ENCODE measurements at places on chromosomes 4 and X.

DNA sequence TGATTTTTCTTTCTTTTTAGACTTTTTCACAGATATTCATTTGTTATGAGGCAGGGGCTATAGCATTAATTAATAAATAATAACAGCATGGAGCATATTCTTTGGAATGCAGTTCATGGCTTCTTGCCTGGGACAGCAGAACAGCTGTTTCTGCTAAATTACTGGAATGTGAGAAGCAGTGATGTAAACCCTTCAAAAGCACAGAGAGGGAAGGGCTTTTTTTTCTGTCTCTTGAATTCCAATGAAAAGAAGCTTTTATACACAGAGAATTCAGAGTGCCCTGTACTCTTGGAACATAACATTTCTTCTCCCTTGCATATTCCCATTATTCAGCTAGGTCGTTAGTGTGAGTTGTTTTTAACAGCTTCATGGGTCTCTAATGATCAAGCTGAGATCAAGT is 28.5 kb upstream of the ANK2 start:
- no peak for DNase-seq

DNA sequence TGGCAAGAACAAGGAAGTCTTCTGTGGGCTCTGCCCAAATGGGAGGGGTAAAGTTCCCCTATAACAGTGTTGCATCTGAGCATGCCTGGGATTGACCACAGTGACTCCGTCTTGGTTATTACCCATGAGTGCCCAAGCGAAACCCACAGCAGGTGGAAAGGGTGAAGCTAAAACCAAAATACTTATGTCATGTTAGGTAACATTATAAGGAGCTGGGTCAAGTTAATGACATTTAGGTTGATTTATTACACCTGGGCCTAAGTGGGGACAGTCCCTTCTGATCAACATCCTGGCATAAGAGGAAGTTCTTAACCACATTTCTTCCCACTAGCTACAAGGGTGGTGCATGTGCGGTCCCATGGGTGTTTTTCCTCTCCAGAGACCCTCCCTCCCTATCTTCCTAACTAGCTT is 1.3 kb upstream of the ZNF732 start:
- no peak for DNase-seq

- DNase-seq = no peak
Measured at GRCh38 chr4:92969650-92970379, 666.0 kb downstream of the GRID2 start.

- DNase-seq = no peak
Measured at GRCh38 chr4:110034026-110034393, 121.3 kb downstream of the EGF start.

DNA sequence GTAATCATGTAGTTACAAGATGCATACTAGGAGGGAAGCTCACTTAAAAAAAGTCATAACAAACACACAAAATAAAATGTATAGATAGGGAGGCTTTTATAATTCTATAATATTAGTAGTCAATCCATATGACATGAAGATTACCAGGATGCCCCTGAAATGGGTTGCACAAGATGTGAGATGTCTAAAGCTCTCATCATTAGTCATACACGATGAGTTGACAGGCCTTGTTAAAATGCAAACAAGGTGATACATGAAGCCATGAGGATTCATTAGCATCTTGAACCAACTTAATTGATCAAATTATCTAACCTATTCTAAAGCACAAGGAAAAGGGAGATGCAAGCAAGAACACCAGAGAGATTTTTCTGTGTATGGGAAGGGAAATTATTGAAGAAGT is 470.2 kb downstream of the IQCM start:
- DNase-seq = no peak

DNA sequence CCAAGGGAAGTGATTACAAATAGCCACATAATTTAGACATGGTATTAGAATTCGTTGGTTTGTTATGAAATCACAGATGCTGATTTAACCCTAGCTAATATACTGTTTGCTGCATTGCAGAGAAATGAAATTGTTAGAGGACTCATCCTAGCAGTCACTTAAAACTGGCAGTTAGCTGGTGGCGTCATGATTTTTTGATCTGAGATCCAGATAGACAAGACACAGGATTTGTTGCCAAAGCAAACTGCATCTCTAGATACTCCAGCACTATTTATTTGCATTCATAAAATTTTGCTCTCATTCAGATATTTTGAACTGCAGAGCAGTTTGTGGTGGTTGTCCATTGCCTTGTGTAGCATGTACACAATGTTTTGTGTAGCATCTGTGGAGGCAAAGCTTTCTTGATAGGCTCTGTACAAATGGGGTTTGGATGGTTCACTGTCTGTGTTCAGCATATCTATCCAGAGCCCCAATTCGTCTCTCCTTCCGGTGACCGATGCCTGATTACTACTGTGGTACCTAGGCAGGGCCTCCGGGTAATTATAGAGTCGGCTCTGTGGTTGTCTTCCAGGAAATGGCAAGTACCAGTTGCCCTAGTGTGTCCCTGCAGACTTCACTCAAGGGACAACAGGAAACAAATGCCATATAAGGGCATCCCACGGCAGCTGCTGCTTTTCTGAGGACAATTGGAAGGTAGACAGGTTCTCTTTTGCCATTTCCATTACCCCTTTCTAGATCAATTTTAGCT is 30.1 kb upstream of the SPARCL1 start:
- no peak for DNase-seq

DNA sequence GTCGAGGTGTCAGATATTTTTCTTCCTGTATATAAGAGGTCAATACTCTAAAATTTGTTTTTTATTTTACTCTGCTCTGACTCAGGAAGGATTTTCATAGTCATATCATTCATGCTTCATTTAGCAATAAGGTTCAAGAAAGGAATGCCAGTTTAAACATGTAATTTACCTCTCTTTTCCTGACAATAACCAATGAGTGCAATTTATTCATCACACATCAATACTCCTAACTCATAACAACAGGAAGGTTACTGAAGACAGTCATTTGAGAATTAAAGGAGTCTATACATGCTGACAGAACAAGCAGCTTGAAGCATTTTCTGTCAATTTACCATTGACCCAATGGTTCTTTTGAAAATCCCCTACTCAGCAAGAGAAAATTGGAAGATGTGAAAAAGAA is 190.3 kb upstream of the RPS6KA3 start:
- DNase-seq = no peak

GRCh38 chr4:127995776-127996175 is 30.6 kb downstream of the ABHD18 start:
- DNase-seq = no peak

DNA sequence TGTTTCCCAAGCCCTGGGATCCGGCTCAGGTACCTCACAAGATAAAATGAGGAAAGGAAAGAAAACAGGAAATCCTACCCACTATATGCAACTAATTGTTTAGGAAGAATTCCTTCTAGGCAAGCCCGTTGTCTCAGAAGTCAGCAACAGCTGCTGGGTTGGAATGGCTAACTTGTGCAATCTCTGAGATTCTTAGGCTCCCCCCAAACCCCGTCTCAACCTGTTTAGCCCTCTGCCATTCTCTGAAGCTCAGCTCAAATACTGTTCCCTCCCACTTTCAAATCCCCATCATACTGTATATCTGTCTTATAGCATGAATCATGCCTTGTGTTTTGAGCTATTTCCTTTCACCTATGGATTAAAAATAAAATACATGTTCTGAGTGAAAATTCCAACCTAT is 28.9 kb downstream of the STARD8 start:
- DNase-seq = no peak

DNA sequence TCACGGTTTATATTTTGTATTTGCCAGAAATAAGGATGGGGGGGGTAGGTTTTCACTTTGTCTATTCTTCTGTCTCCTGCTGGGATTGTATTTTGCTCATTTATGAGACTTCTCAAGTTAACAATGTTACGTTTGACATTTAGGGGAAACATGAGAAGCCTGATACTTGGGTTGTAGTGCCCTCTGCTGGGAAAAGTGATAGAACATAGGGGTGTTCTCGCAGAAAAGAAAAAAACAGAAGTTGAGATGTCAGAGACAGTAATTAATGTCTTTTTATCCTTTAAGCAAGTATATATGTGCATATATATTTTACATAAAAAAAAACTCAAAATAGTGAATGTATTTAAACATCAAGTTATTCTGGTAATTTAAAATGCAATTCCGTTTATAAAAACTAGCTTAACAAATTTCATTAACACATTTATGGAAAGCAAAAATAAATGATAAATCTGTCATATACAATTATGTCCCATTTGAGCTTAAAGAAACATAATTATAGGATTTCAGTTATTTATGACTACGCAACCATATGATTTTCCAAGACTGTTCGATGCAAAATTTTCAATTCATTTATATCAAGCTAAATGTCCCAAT is 46.0 kb upstream of the TMPRSS11F start:
- DNase-seq = no peak

DNA sequence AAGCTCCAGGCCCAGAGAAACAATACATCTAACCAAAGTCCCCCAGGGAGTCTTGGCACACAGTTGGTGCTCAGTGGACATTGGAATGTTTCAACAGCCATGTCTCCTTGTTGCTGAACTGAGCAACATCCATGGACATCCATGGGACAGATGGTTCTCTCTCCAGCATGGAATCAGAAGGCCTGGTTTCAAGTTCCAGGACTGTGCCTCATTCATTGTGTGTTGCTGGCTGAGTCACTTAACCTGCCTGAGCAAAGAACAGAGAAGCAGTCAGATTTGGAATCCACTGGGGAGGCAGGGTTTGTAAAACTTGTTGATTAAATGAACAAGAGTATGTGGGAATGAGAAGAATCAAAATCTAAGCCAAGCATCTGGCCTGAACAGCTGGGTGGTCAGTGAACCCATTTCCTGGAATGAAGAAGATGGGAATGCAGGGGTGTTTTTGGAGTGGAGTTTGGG is 147.9 kb downstream of the CHIC2 start:
- DNase-seq = no peak

DNA sequence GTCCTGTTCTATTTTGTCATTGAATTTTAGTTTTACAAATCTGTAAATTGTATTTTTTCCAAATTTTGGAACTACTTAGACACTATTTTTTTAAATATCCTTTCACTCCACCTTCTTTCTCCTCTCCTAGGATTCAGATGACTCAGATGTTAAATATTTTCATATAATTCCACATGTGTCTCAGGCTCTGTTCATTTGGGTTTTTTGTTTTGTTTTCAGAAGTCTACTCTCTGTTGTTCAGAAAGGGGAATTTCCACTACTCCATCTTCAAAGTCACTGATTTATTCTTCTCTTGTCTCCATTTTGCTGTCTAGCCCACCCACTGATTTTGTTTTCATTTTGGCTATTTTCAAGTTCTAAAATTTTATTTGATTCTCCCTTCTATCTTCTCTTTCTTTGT is 264.0 kb upstream of the SLIT2 start:
- DNase-seq = no peak

DNA sequence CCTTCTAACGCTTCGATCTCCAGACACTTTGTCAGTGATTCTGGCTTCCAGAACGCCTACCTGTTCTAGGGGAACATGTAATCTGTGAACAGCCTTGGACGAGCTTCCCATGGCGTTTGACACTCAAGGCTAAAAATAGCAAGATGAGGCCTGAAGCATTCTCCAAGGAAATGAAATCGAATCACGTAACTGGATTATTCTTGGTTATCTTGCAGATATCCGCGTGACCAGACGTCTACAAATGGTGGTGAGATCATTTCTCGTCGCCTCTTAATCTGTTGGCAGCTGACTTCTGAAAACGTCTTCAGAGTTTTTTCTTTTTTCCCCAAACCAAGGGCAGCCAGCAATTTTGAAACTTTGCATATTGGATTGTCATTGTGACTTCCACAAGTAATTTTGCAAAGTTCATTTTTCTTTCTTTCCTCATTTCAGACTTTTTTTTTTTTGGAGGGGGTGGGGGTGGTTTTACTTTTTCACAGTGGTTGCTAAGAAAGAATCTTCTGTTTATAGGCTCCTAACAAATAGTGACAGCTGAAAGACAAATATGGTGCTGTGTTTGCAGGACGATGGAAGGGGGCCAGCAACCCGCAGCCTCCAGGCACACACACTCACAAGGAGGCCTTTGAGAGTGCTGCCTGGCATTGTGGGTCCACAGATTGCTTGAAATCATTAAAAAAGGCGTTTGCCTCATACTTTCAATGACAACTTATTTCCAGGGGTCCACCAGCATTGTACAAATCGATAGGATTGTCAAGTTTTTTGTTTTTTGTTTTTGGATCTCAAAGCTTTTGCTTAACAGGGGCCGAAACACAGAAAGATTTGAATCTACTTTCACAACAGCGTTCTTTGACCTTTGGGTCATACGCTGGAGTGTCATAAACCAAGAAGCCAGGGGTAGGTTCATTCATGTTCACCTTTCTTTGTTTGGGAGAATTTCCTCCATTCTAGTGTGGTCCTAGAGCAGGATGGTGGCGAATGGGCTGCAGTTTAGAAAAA is 32.4 kb upstream of the PDLIM3 start:
- DNase-seq = no peak

DNA sequence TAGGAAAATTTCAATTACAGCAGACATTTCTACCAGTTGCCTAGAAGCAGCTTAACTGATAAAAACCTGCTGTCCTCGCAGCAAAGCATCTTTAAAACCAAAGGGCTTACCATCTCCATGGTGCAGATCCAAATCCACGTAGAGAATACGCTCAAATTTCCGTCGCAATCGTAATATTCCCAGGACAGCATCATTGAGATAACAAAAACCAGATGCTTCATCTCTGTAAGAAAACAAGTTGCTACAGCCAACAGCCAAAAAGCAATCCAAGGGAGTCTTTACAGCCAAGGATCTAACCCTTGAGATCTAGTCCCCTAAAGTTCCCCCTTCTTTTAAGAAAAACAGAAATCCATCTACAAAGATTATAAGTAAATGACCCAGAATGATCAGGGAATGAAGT is 77.6 kb downstream of the HDAC8 start:
- no peak for DNase-seq

GRCh38 chr4:89835413-89835812 is 1.5 kb downstream of the SNCA start:
- DNase-seq = no peak

DNA sequence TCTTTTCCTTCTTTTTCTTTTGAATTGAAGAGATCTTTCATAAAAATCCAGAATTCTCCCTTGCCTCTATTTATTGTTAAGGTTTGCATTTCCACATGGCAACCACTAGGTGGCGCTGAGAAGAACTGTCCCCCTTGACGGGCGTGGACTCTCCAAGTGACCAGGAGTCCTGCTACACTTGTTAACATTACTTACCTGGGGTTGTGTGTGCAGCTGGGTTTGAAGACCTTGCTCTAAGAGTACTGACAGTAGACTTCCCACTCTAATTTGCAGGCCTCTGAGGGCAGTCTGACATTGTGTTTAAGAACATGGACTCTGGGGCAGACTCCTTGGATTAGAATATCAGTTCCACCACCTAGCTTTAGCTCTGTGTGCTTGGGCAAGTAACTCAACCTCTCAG is 52.8 kb downstream of the GPRIN3 start:
- DNase-seq = no peak

- no peak for DNase-seq
Measured at GRCh38 chr4:106587558-106587957, 219.0 kb upstream of the GIMD1 start.
